CD4-positive, alpha-beta T cell treated with Interleukin-17A for 4 hours (primary cell): ENCODE measurements at places on chromosomes 2 and 18.
A peak's percentile ranks its signal among the peaks of the same experiment; 100 is the strongest.

DNA sequence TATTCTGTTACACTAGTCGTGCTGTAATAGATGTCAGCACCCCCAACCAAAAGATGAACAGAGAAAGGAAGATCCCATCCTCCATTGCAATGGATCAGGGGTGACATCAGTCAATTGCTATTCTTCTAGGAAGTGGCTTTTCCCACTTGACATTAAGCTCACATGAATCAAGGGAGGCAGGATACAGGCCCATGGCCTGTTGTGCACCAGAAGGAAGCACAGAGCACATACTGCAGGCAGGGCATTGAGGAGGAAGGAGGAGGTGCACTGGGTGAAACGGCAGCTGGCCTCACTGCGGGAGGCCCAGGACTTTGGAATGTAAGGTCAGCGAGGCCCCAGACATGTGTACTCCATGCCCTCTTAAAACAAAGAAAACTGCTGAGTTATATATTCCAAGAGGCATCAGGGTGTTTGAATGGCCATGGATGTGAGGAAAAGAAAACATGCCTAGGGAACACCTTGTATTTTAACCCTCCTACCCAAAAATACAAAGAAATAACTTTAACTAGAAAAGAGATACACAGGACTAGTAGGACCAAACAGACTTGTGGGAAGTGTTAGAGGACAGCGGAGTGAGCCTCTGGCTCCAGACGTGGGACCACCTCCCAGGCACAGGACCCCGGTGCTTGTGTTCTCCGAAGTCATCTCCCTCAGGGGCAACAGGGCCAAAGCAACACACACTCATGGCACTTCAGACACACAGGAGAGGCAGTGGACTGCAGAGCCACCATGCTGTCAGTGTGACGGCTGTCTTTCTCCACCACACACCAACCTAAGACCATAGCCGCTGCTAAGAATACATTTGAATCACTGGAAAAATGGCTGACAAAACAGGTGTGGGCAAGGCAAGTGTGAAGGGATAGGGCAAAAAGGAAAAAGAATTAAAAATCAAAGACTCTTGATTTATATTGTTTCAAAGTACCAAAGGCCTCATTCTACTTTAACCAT lies 51.4 kb upstream of the RIOK3 start:
- no peak for DNase-seq

- no peak for DNase-seq
Observed at GRCh38 chr18:13309748-13310670, 91.4 kb downstream of the LDLRAD4 start.

GRCh38 chr2:124877141-124877577 lies 852.1 kb downstream of the CNTNAP5 start:
- no peak for DNase-seq

DNA sequence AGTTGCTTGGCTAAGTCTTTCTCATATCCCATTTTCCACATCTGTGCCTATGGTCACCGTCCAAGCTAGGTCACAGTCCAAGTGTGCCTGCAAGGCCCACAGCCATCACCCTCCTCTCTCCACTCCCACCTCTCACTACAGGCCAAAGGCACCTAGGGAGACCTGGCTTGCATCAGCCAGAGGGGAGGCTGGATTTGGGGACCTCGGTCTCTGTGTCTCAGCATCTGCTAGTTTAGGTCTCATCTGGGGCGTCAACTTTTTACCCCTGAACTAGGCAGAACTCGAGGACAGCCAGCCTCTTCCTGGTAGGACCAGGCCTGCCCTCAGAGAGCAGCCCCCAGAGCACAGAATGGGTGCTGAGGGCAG lies 217.1 kb downstream of the DYSF start:
- DNase-seq, result no peak

DNA sequence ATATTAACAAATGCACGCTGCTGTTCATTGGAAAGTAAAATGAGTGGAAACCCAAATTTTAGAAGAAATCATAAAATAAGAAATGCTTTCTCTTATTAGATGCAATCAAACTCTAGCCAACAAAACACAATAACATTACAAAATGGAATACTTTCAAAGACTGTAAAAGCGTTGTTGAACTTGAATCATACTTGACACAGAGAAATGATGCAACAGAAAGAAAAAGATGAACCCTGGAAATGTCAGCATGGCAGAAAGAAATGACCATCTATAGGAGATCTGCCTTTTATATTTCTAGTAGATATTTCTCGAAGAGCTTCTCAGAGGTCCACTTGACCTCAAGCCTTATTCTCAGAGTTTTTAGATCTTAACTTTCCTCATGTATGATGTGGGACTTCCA lies 170.6 kb upstream of the MEIS1 start:
- no peak for DNase-seq

DNA sequence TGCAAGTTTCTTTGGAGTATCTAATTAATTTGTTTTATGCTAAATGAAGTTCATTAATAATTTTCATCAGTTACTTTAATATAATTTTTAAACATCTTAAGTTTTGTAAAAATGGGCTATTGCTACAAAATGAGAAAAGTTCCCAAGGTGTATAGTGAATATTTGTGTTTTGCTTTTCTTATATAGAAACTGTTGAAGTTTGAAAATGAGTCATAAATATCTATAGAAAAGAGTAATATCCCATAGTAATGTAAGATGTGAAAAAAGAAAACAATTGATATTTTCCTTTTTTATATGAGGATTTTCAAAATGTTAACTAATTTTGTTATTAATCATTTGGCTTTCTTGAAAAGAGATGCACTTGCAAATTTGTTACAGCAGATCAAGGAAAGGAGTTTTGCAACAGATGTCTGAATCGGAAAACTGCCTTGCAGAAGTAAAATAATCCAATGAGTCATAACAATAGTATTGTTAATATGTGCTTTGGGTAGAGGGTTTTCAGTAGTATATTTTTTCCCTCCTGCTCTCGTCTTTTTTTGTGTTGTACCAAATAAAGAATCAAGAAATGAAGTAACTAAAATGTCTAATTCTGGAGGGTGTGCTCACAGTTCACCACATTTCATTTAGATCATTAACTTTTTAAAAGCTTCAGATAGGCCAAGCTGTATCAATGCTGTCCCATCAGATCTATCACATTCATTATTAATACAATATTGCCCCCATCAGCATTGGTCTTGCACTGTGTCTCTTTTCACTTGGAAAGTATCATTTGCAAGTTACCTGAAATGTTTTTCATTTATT lies 15.5 kb downstream of the DUSP19 start:
- no peak for DNase-seq

GRCh38 chr2:24754985-24755705 lies 38.0 kb downstream of the PTRHD1 start:
- no peak for DNase-seq

GRCh38 chr2:104502901-104503300 lies 351.0 kb upstream of the POU3F3 start:
- no peak for DNase-seq

DNA sequence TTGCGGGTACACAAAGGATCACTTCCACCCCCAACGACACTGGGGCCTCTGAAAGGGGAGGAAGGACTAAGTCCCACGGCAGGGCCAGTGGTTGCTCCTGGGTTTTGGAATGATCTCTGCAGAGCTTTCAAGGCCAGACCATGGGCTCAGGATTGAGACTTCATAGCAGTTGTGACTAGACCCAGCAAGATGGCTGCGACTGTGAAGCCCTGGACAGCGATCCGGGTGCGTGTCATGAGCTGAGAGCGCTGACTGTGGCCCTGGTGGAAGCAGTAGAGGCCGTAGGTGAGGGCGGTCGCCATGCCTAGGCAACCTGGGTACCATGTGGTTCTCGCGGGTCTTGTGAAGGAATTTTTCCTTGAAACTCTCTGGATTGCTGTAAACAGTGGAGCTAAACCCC lies 27.3 kb downstream of the NCL start:
- no peak for DNase-seq

DNA sequence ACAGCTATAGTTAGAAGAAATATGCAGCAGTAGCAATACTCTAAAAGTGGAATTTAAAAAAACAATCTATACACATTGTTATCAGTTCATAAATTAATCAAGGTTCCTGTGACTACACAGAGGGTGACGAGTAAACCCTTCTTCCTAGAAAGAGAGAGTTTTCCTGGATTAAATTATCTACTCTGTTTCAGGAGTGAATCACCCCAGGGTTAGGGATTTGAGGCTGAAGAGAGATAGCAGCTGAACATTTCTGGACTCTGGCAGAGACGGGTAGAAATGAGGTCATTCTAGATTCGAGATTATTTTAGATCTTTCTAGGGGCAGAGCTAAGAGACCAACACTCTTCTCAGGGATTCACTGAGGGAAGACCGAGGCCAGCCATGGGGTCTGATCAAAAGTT lies 38.8 kb upstream of the PMAIP1 start:
- no peak for DNase-seq

GRCh38 chr2:172389685-172390339 lies 37.6 kb upstream of the ITGA6 start:
- DNase-seq, result no peak

- no peak for DNase-seq
Observed at GRCh38 chr2:129806990-129807389, 172.5 kb upstream of the RAB6C start.

DNA sequence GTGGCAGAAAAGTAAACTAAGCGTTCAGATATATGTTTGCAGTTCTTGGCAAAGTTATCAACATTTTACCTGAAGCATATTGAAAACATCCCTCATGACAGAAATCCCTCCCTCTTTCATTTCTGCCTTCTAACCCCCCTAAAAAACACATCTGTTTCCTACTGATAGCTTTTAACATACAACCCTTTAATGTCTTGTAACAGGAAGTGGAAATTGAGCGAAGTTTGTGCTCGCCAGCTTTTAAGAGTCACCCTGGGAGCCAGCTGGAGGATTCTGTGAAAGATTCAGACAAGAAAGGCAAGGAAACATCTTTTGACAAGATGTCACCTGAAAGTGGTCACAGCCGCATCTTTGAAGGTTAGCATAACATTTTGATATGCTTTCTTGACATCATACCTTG lies 247.4 kb downstream of the XIRP2 start:
- DNase-seq, result no peak

GRCh38 chr2:183063083-183063482 lies 15.5 kb upstream of the DUSP19 start:
- DNase-seq, result no peak

- DNase-seq, result no peak
Observed at GRCh38 chr2:98554116-98554861, 54.0 kb downstream of the COA5 start.

GRCh38 chr2:73020657-73021370 lies 50.7 kb downstream of the SFXN5 start:
- no peak for DNase-seq

- no peak for DNase-seq
Observed at GRCh38 chr2:949384-950079, 1.1 kb upstream of the SNTG2 start.

DNA sequence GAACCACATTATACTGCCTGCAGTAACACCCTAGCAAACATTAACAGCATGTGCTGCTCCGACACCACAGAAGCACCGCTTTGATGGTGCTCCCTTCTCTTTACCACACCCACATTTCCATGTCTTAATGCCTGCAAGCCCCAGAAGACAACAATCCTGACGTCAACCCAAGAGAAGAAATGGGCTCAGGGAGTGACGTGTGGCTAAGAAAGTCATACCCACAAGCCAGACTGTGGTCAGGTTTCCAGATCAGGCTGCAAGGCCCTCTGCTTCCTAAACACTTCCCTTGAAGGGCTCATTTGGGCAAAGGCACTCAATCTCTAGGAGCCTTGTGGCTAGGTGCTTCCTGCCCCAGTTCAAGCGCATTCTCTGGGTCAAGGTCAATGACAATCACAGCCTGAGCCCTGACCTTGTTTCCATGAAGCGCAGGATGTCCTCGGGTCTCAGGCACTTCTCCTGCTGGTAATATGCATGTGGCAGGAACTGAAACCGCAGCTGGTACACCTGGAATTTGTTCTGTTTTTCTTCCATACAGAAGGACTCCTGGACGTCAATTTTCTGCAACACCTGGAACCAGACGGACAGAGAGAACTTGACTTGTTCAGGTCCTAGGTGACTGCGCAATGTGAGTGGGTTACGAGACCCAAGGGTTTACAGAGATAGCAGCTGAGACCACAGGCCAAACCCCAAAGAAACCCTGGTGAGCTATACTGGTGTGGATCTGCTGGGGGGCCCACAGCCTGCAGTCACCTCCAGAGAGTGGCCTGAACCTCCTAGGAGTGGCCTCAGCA lies 67.2 kb downstream of the POLR1A start:
- peak; percentile 74 for DNase-seq

- no peak for DNase-seq
Observed at GRCh38 chr18:79786786-79787526, 10.8 kb upstream of the KCNG2 start.

GRCh38 chr2:240935103-240935876 lies 29.2 kb downstream of the CROCC2 start:
- DNase-seq, result no peak

DNA sequence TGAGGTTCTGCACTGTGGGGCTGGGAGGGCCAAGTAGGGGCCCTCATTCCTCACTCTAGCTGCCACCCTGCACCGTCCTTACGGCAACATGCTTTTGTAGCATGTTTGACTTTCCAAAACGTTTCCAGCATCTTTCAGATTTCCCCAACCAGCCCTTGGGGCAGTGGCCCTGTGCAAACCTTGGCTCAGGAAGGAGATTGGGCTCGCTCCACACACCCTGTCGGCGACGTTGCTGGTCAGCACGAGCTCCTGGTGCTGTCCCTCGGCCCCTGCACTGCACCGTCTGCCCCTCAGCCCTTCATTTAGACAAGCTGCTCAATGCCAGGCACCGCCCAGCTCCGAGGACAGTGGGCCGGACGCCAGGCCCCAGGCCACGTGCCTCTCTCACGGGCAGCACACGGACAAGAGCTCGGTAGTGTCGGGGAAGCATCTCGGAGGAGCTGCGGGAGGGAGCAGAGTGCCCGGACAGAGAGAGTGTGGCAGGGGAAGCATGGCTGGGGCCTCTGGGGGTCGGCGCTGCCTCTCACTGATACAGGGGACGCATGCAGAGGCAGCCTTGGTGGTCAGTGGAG lies 6.9 kb downstream of the GPR17 start:
- DNase-seq, result no peak

GRCh38 chr2:144753416-144753815 lies 233.5 kb upstream of the ZEB2 start:
- no peak for DNase-seq

GRCh38 chr2:72619626-72620025 lies 206.2 kb downstream of the EXOC6B start:
- no peak for DNase-seq

- DNase-seq, result no peak
Observed at GRCh38 chr18:76955524-76956170, 133.3 kb downstream of the ZNF236 start.

DNA sequence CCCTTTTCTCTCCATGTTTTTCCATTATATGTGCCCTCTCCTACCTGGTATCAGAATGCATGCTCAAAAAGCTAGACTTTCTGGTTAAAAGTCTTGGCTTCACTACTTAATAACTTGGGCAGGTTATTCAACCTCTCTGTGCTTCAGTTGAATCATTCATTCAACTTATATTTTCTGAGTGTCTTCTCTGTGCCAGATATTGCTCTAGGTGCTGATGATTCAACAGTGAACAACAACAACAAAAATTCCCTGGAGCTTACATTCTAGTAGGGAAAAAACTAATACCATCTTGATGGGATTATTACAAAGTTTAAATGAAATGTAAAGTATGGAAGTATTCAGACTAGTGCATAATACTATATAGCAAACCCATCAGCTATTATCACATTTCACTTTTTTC lies 55.2 kb downstream of the SOS1 start:
- no peak for DNase-seq
